ENCODE measurements at places on chromosomes 5 and 9.
A peak's percentile ranks its signal among the peaks of the same experiment; 100 is the strongest.

DNA sequence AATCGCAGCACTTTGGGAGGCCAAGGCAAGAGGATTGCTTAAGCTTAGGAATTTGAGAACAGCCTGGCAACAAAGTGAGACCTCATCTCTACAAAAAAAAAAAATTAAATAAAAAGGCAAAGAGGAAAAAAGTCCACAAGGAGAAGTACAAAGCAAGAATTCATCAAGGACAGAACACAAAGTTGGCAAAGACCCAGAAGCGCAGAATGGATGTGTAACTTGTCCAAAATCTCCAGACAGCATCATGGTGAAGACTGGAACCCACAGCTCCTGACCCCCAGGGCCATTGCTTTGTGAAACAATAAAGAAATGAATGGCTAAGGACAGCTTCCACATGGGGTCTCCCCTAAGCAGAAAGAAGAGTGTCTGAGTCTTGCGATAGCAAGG, 7.8 kb downstream of the HSD17B3 start:
- no peak for DNase-seq

GRCh38 chr9:96758845-96759673, 18.8 kb downstream of the ZNF510 start:
- DNase-seq, result peak; percentile 18

- DNase-seq, result no peak
These were observed 231.4 kb downstream of the NR2F1-AS1 start for GRCh38 chr5:93349613-93350012.

DNA sequence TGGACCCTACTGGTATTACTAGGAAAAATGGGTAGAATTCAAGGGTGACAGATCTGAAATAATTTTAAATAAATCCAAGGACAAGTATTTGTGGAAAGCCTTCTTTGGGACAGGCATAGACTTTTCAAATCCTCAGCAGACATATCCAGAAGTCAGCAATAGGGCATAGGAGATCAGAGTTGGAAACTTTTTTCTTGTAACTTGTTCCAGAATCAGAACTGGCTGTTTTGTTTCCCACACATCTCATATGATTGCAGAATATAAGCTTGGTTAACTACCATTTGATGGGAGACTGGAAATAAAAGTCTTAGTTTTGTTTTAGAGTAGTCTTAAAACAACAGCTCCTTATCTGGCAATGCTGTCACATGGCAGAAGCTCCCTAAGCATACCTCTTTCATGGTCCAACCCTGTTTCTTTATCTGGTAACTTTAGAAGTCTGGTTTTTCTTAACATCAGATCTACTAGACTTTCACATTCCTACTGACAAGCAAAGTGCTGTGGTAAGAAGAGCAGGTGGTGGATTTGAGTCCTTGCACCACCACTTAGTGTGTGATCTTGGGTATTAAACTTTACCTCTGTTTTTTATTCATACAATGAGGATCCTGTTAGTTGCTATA, 25.1 kb downstream of the XRCC4 start:
- no peak for DNase-seq

GRCh38 chr9:132946631-132947295, 2.3 kb upstream of the TSC1 start:
- DNase-seq, result peak; percentile 72

DNA sequence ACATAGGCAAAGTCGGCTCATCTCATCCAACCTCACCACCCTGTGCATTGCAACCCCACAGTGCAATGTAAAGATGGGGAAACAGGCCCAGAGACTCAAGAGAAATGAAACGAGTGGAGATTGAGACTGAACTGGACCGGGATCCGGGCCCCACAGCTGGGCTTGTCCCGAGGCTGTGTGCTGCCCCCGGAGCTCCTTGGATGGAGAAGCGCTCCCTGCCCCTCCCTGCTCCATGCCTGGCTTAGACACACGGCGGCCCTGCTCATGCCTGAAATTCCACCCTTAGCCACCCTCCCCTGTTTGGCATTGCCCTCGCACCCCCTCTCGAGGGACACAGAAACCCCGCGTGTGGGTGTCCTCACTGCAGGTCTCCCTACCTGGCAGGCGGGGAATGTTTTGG, 27.2 kb upstream of the FCN1 start:
- DNase-seq, result no peak

Data from ACHN (cell line).